ENCODE measurements at places on chromosomes 1 and 21.

GRCh38 chr21:28256420-28256831 lies 736.3 kb downstream of the LTN1 start:
- no peak for DNase-seq

DNA sequence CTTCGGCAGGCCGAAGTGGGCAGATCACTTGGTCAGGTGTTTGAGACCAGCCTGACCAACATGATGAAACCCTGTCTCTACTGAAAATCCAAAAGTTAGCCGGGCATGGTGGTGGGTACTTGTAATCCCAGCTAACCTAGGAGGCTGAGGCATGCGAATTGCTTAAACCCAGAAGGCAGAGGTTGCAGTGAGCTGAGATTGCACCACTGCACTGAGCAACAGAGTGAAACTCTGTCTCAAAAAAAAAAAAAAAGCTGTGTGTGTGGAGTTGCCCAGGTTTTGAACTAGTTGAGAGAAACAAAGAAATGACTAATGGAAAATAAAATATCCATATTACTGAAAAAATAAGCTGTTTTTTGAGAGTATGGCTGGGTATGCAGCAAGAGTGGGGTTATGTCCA lies 100.2 kb downstream of the GTF2B start:
- DNase-seq, result no peak

DNA sequence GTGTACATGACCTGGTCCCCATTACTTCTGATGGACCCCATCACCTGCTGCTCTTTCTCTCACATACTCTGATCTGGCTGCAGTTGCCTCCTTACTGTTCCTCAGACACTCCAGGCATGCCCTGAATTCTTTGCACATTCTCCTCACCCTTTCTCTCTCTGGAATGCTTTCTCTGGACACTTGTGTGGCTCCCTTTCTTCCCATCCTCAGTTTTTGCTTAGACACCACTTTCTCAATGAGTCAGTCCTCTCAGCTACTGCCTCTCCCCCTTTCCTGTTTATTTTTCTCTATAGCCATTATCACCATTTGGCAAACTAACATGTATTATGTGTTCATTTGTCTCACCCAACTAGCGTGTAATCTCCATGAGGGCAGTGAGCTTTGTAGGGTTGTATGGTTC lies 28.1 kb downstream of the PLXNA2 start:
- DNase-seq, result no peak

DNA sequence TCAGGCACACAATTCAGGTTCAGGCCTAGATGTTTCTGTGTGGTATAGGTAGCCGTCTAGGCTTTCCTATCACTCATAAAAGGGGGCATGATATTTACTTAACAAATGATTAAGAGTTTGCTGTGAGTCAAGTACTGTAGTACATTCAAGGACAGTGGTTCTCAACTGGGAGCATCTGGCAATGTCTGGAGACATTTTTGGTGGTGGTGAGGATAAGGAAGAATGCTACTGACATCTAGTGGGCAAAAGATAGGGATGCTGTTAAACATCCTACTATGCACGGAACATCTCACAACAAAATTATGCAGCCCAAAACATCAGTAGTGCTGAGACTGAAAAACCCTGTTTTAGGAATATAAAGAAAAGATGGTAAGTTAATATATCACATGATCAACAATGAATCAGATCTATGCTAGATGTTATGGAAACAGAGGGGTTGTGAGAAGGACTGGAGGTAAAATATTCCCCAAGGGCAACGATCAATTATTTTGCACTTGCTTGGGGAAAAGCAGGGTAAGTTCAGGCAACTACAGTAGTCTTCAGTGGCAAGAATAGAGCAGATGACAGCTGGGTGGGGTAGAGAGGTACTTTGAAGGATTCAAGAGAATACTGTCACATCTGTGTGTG lies 4.9 kb downstream of the DNTTIP2 start:
- peak; percentile 57 for DNase-seq

- DNase-seq, result no peak
Observed at GRCh38 chr1:93574991-93575390, 106.6 kb downstream of the BCAR3 start.

Measured in CD4-positive, CD25-positive, alpha-beta regulatory T cell (primary cell).